Activated CD4-positive, alpha-beta T cell treated with anti-CD3 and anti-CD28 coated beads, Interleukin-2, amount 10 ng/mL, durations not matched to agents 7 days and 5 days (primary cell): ENCODE measurements at places on chromosomes 13 and 19.
A peak's percentile ranks its signal among the peaks of the same experiment; 100 is the strongest.

GRCh38 chr19:13269348-13269747 lies 119.1 kb downstream of the IER2 start:
- no peak overlapping the region for H3K4me3 ChIP-seq
- no peaks in the 10 kb centered on the region for H3K36me3 ChIP-seq
- H3K4me1 ChIP-seq: no peaks in the 10 kb centered on the region
- no peak for DNase-seq
- H3K27ac ChIP-seq: no peak overlapping the region

DNA sequence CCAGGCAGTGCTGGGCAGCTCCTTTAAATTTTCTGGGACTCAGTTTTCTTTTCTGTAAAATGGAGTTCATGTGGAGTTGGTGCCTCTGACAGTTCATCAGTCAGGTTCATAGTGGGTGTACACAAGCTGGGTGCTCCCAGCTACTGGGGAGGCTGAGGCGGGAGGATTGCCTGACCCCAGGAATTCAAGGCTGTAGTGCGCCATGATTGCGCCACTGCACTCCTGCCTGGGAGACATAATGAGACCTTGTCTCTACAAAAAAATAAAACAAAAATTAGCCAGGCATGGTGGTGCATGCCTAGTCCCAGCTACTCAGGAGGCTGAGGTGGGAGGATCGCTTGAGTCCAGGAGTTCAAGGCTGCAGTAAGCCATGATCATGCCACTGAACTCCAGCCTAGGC lies 21.1 kb downstream of the IQCN start:
- H3K36me3 ChIP-seq: no peaks in the 10 kb centered on the region
- peaks cover 2% of the 10 kb centered on the region for H3K4me1 ChIP-seq
- peaks cover 24% of the 10 kb centered on the region for H3K27me3 ChIP-seq
- no peak for DNase-seq
- no peak overlapping the region for H3K27ac ChIP-seq

- H3K4me3 ChIP-seq: no peak overlapping the region
- no peak overlapping the region for H3K27ac ChIP-seq
- H3K36me3 ChIP-seq: no peaks in the 10 kb centered on the region
- H3K27me3 ChIP-seq: peaks cover 30% of the 10 kb centered on the region
- DNase-seq: no peak
Observed at GRCh38 chr19:51565583-51565982, 5.5 kb upstream of the ZNF175 start.

- H3K4me3 ChIP-seq: no peak overlapping the region
- no peaks in the 10 kb centered on the region for H3K27me3 ChIP-seq
- H3K36me3 ChIP-seq: peaks cover 31% of the 10 kb centered on the region
- H3K27ac ChIP-seq: peak overlapping the region; percentile 31
- DNase-seq: peak; percentile 74
- peaks cover 5% of the 10 kb centered on the region for H3K4me1 ChIP-seq
Observed at GRCh38 chr19:48152551-48152950, 17.6 kb downstream of the LIG1 start.

- H3K4me3 ChIP-seq: peak overlapping the region; percentile 92
- no peaks in the 10 kb centered on the region for H3K27me3 ChIP-seq
- peak overlapping the region; percentile 84 for H3K27ac ChIP-seq
- H3K4me1 ChIP-seq: peaks cover 28% of the 10 kb centered on the region
Observed at GRCh38 chr13:49110913-49111170, 109.3 kb upstream of the MLNR start.

DNA sequence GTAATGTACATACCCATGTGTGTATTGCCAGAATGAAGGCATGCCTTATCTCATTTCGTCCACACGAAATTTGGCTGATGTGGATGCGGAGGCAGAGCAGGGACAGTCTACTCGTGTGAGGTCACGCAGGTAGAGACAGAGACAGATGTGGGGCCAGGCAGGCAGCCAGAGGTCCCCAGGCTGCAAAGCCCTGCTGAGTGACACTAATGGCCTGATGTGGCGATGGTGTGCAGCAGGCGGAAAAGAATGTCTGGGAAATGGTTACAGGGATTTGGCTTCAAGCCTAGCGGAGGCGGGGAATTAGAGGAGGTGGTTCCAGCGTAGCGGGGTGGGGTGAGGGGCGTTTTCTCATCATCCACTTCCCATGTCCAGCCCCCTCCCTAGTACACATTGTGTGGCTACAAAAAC lies 4.2 kb upstream of the IZUMO2 start:
- no peaks in the 10 kb centered on the region for H3K36me3 ChIP-seq
- no peak overlapping the region for H3K27ac ChIP-seq
- H3K4me1 ChIP-seq: no peaks in the 10 kb centered on the region
- H3K4me3 ChIP-seq: no peak overlapping the region

- H3K27me3 ChIP-seq: peaks cover 32% of the 10 kb centered on the region
- peak overlapping the region; percentile 20 for H3K4me3 ChIP-seq
- peaks cover 35% of the 10 kb centered on the region for H3K4me1 ChIP-seq
Observed at GRCh38 chr19:13865571-13866462, 11.1 kb upstream of the NANOS3 start.

- no peak overlapping the region for H3K27ac ChIP-seq
- no peak overlapping the region for H3K4me3 ChIP-seq
- H3K4me1 ChIP-seq: peaks cover 9% of the 10 kb centered on the region
- peaks cover 25% of the 10 kb centered on the region for H3K27me3 ChIP-seq
Observed at GRCh38 chr19:55454787-55455243, 6.6 kb downstream of the ISOC2 start.

DNA sequence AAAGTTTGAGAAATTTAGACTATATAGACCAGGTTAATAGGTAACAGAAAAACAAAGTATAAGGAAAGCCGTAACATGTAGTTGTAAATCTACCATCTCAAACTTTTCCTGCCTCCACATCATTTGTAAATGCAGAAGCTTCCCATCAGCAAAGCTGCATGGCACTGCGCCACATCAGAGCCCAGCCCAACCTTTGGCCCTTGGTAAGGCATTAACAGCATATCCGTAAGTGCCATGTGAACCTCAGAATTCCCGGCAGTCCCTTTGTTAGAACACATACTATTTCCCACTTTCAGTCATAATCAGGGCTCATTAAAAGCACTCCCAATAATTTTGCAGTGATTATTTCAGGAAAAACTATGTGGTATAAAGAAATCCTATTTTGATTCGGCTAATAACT lies 51.6 kb downstream of the MPHOSPH8 start:
- no peak overlapping the region for H3K27ac ChIP-seq
- H3K36me3 ChIP-seq: peaks cover 9% of the 10 kb centered on the region
- no peak for DNase-seq
- H3K4me3 ChIP-seq: no peak overlapping the region
- H3K27me3 ChIP-seq: no peaks in the 10 kb centered on the region

DNA sequence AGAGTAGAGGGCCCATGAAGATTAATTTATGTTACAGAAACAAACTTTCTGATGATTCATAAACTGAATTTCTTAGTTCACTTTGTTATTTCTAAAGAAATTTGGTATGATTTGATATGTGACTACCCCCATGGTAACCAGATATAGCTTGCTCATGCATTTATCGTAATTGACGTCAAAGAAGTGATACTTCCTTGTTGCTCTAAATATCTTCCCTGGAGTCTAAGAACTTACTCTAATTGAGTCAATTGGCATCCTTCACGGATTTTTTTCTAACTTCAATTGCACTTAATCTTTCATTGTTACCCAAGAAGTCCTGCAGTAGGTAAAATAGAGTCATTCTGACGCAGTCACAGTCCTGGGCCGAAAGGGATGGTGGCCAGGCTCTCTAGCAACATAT lies 240.9 kb downstream of the GPC5 start:
- H3K4me3 ChIP-seq: no peak overlapping the region
- H3K27ac ChIP-seq: no peak overlapping the region
- no peak for DNase-seq
- H3K4me1 ChIP-seq: no peaks in the 10 kb centered on the region

DNA sequence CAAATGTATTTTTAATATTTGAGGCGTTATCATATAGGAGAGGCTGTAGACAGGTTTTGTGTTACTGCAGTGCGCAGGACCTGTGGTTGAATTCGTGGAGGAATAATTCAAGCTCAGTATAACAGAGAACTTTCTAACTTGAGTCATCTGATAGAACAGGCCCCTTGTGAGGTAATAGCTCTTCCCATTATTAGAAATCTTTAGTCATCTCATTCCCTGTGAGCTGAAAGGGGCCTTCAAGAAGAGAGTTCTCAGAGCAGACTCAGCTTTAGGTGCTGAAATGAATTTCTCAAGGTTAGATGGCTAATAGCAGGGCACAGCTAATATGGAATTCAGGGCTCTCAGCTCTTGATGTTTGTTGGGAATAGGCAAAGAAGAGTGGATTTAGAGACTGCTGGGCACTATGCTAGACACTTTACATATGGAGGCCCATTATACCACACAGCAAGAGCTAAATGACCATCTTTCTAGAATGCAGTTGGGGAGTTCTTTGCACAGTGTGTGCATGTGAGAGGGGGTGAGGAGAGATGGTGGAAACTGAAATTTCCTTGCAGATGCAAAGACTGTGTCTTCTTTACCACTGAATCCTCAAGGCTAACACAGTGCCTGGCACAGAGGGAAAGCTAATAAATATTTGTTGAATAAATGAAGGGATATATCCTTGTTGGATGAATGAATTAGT lies 89.5 kb downstream of the DGKH start:
- DNase-seq: no peak
- no peaks in the 10 kb centered on the region for H3K27me3 ChIP-seq

- H3K36me3 ChIP-seq: peaks cover 6% of the 10 kb centered on the region
- peaks cover 17% of the 10 kb centered on the region for H3K4me1 ChIP-seq
- H3K27me3 ChIP-seq: no peaks in the 10 kb centered on the region
- H3K27ac ChIP-seq: no peak overlapping the region
- no peak for DNase-seq
Observed at GRCh38 chr13:48660361-48661076, 6.8 kb downstream of the CYSLTR2 start.

- H3K27ac ChIP-seq: no peak overlapping the region
- H3K4me1 ChIP-seq: no peaks in the 10 kb centered on the region
Observed at GRCh38 chr19:3851254-3852176, 17.3 kb downstream of the ZFR2 start.

- H3K36me3 ChIP-seq: no peaks in the 10 kb centered on the region
- peaks cover 17% of the 10 kb centered on the region for H3K4me1 ChIP-seq
- H3K27me3 ChIP-seq: peaks cover 56% of the 10 kb centered on the region
- no peak overlapping the region for H3K27ac ChIP-seq
Observed at GRCh38 chr19:41784743-41785142, 11.6 kb upstream of the CEACAM3 start.

DNA sequence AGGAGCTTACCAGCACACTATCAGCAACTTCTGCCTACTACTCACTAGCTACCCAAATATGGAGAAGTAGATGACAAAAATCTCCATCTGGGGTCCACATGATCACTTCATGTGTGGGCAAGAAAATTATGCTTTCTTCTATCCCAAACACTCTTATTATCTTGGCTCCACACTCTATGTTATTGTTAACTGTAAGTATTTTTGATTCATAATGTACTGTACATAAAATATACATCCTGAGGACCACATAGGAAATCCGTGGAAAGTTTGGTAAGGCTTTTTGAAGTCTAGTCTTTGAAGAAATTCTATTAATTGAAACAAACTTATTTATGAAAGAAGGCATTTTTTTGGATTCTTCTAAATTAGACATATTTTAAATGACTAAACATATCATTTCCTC lies 378.8 kb downstream of the DACH1 start:
- no peak overlapping the region for H3K4me3 ChIP-seq
- H3K27me3 ChIP-seq: no peaks in the 10 kb centered on the region
- no peak overlapping the region for H3K27ac ChIP-seq
- H3K36me3 ChIP-seq: no peaks in the 10 kb centered on the region
- no peak for DNase-seq
- H3K4me1 ChIP-seq: no peaks in the 10 kb centered on the region

DNA sequence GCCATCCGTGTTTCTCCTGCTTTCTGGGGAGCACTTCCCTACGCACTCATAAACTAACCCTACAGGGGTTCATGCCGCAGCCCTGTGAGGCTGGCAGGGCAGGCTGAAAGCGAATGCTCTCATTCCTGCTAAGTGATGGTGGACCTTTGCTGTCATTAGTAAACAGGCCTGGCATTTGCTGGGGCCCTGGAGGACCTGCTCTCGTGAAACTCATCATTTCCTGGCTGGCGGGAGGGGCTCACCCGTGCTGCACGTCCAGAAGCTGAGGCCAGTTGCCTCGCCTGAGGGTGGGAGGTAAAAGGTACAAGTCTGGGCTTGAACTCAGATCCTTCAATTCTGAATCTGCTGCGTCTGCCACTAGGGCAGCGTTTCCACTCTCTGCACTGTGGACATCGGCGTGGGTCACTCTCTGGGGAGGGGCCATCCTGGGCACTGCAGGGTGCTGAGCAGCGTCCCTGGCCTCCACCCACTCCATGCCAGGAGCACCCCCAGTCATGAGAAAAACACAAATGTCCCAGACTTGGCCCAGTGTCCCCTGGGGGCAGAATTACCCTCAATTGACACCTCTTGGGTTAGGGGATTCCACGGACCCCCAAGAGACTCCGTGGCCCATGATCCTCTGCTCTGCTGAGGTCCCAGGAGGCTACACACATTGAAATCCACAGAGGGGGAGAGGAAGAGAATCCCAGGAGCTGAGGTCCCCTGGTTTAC lies 7.0 kb downstream of the MOB3A start:
- peaks cover 71% of the 10 kb centered on the region for H3K4me1 ChIP-seq
- DNase-seq: no peak
- H3K36me3 ChIP-seq: peaks cover 59% of the 10 kb centered on the region
- H3K4me3 ChIP-seq: peak overlapping the region; percentile 38
- H3K27me3 ChIP-seq: no peaks in the 10 kb centered on the region

DNA sequence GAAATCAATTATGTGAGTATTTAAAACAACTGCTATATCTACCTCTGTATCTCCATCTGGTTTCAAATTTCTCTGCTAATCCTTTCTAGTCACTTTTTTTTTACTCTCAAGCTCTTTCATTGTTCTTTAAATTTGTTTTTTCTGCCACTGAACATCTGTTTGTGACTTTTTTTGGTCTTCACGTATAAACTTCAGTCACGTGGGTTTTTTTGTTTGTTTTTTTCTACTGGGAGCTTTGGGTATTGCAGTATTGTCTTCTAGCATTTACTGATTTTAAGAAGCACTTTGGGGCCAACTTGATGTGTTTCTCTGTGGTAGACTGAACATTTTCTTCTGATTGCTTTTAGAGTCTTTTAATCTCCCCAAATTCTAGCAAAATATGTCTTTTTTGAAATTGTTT lies 262.6 kb upstream of the RXFP2 start:
- DNase-seq: no peak
- no peak overlapping the region for H3K4me3 ChIP-seq
- H3K27me3 ChIP-seq: peaks cover 2% of the 10 kb centered on the region
- no peaks in the 10 kb centered on the region for H3K4me1 ChIP-seq
- no peak overlapping the region for H3K27ac ChIP-seq

GRCh38 chr19:45764475-45764874 lies 4.6 kb downstream of the SIX5 start:
- no peak for DNase-seq
- H3K27ac ChIP-seq: no peak overlapping the region
- no peaks in the 10 kb centered on the region for H3K36me3 ChIP-seq
- no peak overlapping the region for H3K4me3 ChIP-seq
